MM.1S (cell line): ENCODE measurements at places on chromosomes 2 and 18.
A peak's percentile ranks its signal among the peaks of the same experiment; 100 is the strongest.

GRCh38 chr18:2948038-2948437 is 64.9 kb downstream of the LPIN2 start:
- DNase-seq: no peak

GRCh38 chr2:173874894-173875237 is 90.3 kb downstream of the SP3 start:
- DNase-seq: no peak

GRCh38 chr2:160836755-160837154 is 323.5 kb upstream of the TANK start:
- no peak for DNase-seq

- peak; percentile 27 for DNase-seq
Measured at GRCh38 chr2:191020742-191021381, 6.9 kb upstream of the STAT1 start.

DNA sequence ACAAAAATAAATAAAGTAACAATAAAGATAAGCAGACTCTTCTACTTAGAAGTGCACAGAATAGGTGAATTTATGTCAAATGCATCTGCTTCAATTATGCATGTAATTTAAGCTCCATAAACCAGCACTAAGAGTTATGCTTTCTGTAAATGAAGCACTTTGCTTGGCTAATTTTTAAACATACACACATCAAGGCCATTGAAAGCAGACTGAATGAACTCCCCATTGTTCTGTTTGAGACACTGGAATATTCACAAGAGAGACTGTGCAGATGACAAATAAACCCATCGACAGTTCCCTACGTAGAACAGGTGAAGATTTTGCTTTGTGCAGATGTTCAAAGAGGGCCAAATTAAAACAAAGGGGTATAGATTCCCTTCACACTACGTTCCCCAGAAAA is 133.4 kb downstream of the PID1 start:
- no peak for DNase-seq

- no peak for DNase-seq
Measured at GRCh38 chr18:334575-335132, 66.8 kb upstream of the THOC1 start.

DNA sequence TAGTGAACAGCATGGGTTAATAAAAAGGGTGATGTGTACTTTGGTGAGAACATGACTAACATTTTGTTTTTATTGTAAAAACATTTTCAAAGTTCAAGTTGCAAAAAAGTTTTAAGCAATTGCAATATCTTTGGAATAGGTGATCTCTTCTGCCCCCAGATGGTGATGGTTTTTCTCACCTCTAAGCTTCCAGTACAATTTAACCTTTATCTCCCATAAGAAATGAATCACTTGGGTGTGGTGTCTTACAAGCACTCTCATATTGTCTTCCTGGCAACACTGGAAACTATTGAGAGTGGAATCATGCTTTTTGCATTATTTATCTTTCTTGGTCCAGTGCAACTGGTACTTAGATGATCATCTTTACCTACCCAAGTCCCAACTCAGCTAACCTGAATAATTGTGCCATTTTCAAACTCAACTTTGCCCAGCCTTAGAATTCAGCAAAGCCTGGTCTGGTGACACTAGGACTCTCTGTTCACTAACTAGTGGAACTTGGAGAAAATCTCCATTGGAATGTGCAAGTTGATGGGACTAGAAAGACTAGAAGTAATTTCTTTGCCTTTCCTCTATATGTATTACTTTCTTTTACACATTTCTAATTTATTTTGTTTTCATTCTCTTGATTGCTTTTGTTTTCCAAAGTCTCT is 964.7 kb upstream of the ZEB2 start:
- peak; percentile 16 for DNase-seq

GRCh38 chr2:43178602-43179542 is 47.5 kb downstream of the ZFP36L2 start:
- DNase-seq: peak; percentile 47

- DNase-seq: peak; percentile 67
Measured at GRCh38 chr2:20868377-20868776, 45.5 kb upstream of the LDAH start.
